SW 1271 (cell line): ENCODE measurements at places on chromosomes 5 and 9.
A peak's percentile ranks its signal among the peaks of the same experiment; 100 is the strongest.

DNA sequence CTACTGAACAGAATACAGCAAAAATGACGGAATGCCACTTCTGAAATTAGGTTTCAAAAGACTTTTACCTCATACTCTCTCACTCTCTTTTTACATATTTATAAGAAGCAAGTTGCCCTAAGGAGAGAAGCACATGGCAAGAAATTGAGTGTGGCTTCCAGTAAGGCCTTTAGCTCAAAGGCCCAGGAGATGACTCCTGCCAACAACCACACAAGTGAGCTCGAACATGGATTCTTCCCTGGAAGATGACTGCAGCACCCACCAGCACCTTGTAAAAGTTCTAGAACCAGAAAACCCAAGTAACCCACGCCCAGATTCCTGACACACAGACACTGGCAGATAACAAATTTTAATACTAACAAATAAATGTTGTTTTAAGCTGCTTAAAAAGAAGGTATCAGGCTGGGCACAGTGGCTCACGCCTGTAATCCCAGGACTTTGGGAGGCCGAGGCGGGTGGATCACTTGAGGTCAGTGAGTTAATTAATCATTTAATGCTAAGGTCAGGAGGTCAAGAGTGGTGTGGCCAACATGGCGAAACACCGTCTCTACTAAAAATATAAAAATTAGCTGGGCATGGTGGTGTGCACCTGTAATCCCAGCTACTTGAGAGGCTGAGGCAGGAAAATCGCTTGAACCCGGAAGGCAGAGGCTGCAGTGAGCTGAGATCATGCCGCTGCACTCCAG is 17.0 kb downstream of the PTBP3 start:
- no peak for DNase-seq

GRCh38 chr5:141513627-141514329 is 24.9 kb downstream of the PCDHGC5 start:
- no peak for DNase-seq

- DNase-seq = no peak
Observed at GRCh38 chr5:157345067-157345466, 79.1 kb downstream of the CYFIP2 start.

DNA sequence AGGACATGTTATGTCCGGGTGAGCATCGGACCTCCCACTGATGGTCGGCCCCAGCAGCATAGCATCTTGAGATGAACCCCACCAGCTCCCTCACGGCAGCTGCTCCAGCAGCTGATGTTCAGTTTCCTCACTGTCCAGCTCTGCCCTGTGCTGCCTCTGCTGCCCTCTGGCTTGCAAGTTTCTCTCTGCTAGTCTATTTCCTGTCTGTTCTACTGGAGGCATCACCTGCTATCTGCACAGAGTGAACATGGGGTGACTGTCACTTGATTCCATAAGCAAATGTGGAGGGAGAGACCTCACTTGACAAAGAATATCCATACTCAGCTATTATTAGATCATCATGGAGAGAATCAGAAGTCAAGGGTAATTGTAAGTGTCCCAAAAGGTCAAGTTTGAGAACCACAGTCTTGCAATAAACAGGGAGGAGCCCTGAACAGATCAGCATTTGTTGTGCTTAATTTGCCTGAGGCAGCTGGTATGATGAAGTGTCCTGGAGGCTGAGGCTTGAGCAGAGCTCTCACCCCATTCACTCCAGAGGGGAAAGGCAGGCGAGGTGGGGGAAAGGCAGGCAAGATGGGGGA is 702.8 kb downstream of the SEMA5A start:
- DNase-seq = peak; percentile 6

- DNase-seq = no peak
Observed at GRCh38 chr9:137353223-137354152, 51.4 kb upstream of the NRARP start.

GRCh38 chr5:73969195-73970036 is 343.4 kb downstream of the ARHGEF28 start:
- no peak for DNase-seq

GRCh38 chr5:172076761-172077244 is 70.4 kb upstream of the FBXW11 start:
- DNase-seq = no peak

DNA sequence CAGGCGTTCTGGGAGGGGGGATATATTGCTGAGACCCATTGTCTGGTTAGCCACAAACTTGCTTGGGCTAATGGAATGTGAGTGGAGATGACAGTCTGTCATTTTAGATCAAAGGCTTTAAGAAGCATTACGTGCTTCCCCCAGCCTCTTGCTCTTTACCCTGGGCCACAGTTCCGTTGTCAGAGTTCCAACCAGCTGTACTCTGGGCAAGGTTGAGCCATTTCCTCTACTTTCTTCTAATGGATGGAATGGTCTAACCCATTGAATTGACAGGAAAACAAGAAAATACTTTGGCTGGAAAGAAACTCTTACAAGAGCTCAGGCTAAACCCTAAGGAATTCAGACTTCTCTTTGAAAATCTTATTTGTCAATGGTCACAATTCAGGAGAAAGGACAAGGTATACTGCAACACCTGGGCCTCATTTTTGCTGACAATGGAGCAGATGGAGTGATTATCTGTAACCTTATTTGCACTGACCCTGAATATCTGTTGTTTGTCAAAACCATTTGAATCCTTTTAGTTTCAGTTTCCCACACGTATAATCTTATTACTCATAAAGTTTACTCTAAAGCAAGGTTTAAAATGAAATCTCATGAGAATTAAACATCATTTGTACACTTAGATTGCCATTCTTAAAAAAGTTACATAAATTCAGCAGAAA is 231.4 kb downstream of the PDE4D start:
- DNase-seq = no peak

DNA sequence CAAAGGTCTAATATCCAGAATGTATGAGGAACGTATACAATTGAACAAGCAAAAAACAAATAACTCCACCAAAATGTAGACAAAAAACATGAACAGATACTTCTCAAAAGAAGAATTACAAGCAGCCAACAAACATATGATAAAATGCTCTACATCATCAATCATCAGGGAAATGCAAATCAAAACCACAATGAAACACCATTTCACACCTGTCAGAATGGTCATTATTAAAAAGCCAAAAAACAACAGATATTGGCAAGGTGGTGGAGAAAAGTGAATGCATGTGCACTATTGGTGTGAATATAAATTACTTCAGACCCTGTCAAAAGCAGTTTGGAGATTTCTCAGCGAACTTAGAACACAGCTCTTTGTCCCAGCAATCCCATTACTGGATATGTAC is 313.8 kb downstream of the ARRDC3 start:
- DNase-seq = no peak

DNA sequence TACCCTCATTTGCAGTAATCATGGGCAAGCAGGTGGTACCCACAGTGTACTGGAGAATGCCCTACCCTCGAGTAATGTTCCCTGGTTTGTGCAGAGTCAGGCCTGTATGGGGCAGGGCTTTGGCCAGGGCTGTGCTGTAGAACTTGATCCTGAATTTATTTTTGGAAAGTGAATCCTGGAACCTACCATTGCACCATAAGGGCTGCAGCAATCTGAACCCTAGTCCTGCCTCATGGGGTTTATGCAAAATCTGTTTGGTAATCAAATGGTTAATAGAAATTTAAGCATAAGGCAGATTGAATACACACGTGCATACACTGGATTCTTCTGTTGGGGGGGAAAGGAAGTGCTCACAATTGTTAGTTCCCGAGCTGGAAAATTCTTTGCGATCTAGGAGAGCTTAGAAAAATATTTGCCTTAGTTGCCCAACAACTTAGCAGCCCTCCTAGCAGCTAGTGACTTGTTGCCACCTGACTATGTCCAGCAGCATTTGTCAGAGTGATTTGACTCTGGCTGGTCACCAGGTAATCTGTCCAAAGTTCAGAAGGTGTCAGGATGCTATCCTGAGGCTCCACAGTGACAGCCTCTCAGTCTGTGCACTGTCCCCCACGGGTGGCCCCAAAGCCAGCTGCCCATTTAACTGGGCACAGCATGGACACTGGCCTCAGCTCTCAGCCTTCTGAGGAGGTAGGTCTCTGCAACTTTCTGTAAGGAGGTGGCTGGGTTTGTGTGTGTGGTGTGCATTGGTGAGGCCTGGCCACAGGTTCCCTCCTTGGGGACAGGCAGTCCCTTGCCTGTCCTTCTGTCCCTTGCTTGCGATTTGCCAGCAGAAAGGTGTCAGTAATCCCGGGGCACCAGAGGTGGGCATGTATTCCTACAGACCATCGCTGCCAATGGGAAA is 8.3 kb downstream of the MVB12B start:
- DNase-seq = no peak

GRCh38 chr5:101637599-101637998 is 658.5 kb downstream of the SLCO4C1 start:
- DNase-seq = no peak

DNA sequence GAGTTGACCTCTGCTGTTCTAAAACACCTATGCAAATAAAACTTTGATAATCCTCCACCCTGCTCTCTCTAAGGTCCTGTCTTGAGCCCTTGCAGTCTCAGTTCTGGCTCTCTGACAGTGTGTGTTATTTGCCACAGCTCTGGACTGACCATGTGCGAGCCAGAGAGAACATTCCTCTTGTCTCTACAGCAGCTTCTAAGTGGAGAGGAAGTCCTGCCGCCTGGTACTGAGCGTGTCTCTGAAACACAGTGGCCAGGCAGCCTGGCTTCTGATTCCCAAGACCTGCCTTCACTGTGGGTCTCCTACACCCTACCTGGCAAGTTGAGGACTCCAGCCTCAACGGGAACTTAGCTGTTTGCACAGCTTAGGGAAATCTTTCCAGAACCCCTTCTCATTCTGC is 61.6 kb downstream of the ENTREP1 start:
- DNase-seq = no peak

DNA sequence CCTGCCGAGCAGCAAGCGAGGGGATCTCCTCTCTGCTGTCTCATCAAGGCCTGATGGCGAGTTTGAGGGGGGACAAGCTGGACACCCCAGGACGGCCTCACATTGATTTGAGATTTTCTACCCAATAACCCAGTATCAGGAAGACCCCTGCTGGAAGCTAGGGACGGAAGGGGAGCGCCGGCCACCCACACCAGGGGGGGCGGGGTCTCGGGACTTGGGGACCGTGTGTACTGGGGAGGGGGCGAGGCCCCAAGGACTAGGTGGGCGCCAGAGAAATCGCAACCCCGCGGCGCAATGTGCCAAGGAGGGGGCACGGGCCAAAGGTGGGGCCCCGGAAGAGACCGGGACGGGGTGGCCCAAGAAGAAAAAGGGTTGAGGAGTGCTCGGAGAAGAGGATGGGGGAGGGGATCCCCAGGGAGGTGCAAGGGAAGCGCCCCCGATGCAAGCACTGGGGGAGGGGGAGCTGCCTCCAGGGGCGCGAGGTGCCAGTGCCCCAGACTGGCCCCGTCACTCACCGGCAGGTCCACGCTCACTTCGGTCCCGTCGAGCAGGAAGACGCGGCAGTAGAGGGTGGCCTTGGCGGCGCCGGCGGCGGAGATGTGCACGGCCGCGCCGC is 1.1 kb downstream of the EPB41L4B start:
- no peak for DNase-seq

GRCh38 chr9:90301277-90301653 is 341.4 kb downstream of the DIRAS2 start:
- peak; percentile 92 for DNase-seq

DNA sequence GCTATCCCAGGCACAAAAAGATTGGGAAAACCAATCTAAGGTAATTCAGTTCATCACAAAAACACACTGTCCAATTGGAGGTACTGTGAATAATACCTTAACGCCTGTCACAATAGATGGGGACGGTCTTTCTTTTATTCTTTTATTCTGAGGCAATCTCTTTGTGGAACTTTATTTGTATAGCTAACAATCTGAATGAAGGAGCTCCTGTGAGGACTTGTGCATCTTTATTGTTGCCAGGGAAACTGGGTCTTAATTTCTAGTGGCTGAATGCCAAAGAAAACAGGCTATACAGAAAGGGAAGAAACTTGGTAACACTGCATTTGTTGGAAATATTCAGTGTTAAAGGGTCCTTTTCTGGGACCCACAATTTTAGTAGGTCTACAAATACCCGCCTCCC is 546.9 kb upstream of the C9orf72 start:
- DNase-seq = no peak

GRCh38 chr5:154608531-154609011 is 130.5 kb upstream of the HAND1 start:
- no peak for DNase-seq

DNA sequence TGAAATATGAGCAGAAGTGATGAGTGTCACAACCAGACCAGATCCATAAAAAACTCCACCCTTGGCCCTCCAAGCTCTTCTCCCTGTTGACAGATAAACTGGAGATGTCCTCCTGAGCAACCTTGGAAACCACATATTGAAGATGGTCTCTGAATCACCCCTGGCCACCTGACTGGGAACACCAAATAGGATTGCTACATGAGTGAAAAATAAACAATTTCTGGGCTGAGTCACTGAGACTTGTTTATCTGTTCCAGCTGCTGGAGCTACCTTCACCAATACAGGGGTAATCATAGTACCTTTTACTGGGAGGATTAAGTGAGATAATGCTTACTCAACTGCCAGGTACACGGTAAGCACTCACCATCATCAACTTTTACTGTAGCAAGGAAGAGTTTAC is 53.3 kb downstream of the PCA3 start:
- peak; percentile 60 for DNase-seq

DNA sequence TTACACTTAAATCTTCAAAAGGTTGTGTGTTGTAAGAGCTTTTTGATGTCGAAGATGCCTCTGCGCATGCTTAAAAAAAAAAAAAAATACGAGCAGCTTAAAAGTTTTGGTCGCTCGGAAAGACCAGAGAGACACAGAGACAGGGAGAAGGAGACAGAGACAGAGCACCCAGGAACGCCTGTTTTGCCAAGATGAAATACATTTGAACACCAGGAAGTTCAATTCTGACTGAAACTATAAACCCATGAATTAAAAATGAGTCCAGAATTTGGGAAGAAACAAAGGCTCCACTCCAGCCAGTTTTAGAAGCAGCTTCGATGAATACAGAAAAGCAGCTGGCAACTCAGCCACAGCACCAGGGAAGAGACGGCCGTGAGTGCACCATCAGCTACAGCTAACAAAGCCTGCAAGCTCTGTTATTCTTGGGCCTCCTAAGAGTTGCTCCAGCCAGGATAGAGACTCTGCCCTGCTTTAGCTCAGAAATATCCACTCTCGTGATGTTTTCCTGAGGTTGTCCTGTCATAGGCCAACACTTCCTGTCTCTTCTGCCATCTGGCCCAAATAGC is 2.5 kb upstream of the ZNF474 start:
- DNase-seq = no peak

DNA sequence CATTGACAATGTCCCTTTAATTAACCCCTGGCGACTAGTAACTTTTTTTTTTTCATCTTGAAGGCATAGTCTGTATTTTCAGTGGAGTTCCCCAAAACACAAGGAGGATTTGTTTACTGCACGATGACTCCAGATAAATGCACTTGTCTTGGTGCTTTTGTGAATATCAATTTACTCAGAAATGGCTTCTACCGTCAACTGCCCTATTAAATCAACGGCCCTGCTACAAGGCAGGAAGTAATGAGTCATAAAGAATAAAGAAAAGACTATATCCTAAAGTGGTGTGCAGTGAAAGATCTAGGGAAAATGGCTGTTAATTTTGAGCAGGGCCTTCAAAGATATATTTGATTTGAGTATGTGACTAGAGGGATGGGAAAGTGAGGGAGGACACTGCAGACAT is 388.3 kb upstream of the CHD1 start:
- no peak for DNase-seq
